ENCODE measurements at places on chromosomes 11 and 22.
A peak's percentile ranks its signal among the peaks of the same experiment; 100 is the strongest.

DNA sequence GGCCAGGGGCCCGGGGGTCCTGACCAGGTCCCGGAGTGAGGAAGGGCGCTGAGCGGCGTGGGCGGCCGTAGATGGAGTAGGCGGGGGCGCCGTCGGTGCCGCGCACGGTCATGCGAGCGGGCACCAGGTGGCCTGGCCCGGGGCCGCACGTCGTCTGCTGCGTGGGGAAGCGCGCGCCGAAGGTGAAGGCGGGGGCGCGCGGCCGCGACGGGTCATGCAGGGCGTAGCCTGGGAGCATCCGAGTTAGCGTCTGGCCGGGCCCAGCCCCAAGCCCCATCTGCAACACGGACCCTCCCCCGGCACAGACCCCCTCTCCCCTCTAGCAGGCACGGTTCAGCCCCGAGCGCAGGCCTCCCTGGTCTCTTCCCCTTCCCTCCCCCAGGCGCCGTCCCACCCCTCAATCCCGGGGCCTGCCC is 1.7 kb upstream of the TYMP start:
- no peak for DNase-seq

DNA sequence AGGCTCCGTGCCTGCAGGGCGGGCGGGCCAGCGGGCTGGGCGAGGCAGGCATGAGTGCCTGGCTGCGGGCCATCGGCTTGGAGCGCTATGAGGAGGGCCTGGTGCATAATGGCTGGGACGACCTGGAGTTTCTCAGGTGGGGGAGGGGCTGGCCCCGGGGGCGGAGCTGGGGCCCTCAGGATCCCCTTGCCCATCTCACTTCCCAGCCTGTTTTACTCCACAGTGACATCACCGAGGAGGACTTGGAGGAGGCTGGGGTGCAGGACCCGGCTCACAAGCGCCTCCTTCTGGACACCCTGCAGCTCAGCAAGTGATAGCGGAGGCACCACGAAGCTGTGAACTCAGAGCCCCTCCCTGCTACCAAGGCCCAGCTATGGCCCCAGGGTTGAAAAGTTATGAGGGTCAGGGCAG is 5.9 kb downstream of the PHOX2A start:
- peak; percentile 21 for DNase-seq

- no peak for DNase-seq
Observed at GRCh38 chr22:33969045-33969444, 48.8 kb upstream of the LARGE1 start.

DNA sequence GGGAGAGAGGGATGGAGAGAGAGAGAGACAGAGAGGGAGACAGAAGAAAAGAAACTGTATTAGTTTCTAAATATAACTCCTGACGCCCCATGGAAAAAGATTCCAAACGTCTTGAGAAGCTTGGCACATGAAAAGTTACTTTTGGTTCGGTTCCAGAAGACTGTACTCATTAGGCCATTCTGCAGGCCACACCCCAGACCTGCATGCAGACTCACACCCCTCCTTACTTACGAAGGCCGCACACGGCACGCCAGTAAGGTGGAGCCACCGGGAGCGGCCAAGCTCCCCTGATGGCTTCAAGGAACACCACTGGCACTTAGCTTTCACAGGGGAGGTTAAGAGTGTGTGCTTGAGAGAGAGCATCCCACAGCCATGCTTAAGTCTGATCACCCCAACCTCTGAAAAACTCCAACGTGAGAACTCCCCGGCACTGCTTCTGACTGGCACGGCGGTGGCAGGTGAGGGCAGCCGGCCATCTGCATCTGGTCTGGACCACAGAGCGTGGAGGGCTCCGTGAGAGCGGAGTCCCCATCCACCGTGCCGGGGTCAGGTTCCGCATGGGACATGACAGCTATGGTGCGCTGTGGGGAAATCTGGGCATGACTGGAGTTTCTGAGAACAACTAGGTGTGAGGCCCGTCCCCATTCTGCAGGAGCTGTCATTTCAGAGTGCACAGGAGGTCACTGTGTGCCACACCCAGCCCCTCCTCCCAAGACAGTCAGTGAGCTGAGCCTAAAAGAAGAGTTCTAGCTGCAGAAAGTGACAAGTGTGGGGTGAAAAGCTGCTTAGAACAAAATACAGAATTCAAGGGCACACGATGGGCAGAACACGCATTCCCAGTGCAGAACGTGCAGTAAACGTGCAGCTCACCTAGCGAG is 62.4 kb downstream of the MYH9 start:
- DNase-seq, result no peak

DNA sequence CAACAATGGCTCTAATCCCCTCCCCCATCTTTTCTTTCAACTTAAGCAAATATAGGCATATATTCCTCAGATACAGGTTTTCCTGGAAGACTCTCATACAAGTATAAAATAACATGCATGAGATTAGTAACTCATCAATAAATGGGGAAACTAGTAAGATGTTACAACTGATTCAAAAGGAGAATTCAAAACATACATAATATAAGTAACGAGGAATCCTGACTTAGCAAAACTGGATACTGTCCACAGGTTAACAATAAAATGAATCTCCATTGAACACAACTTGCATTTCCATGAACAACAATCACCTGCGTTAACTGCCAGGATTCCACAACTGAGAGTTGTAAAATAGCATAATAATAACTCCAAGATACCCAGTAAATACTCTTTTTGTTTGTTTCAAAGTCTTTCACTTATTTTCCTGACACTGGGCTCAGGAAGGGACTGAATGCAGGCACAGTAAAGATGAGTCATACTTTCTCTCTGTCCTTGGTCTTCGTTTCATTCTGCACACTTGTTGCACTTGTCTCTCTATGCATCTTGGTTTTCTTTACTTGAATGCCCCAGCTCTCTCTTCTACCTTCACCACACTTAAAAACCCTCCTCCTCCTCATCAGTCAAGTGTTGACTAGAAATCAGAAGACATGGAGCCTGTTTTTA is 8.1 kb downstream of the APIP start:
- no peak for DNase-seq

GRCh38 chr11:65903068-65903481 is 2.9 kb upstream of the FOSL1 start:
- no peak for DNase-seq

DNA sequence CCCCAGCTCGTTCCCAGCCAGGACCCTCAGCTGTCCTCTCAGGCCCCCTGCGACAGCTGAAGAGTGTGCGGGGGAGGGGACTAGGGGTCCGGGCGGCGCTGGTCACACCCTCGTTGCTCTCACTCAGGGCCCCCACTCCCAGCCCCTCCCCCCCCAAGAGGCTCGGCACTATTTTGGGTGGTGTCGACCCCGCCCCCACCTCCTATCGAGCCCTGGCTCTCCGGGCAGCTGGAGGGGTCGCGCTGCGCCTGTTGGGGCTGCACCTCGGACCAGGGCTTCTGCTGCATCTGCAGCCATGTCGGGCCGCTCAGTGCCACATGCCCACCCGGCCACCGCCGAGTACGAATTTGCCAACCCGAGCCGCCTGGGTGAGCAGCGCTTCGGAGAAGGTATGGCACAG is at the start of gene HSPB2:
Gene HSPB2 (plus strand): TSS at position 200 of the 400 bp plus-strand sequence. CDS start 96 bp downstream, at position 296.
- DNase-seq, result no peak

DNA sequence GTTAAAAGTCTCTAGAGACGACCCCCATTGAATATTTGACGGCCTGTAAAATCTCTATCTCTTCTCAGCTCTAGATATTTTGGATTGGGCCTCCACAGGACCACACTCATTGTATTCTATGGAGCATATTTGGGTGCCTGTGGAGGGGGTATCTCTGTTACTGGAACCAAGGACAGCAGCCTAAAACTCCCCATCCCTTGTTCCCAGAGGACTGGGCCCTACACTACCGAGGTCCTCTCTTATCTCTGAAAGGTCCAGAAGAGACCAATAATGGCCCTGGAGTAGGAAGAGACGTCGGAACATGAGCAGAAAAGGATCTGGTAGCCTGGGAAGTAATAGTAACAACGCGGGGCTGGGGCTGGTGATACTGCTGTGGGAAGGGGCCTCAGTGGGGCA is 542 bp downstream of the HPS4 start:
- DNase-seq, result no peak

- no peak for DNase-seq
Observed at GRCh38 chr11:33716243-33716642, 15.6 kb upstream of the C11orf91 start.

GRCh38 chr11:110704210-110704864 is 7.9 kb downstream of the ARHGAP20 start:
- no peak for DNase-seq

DNA sequence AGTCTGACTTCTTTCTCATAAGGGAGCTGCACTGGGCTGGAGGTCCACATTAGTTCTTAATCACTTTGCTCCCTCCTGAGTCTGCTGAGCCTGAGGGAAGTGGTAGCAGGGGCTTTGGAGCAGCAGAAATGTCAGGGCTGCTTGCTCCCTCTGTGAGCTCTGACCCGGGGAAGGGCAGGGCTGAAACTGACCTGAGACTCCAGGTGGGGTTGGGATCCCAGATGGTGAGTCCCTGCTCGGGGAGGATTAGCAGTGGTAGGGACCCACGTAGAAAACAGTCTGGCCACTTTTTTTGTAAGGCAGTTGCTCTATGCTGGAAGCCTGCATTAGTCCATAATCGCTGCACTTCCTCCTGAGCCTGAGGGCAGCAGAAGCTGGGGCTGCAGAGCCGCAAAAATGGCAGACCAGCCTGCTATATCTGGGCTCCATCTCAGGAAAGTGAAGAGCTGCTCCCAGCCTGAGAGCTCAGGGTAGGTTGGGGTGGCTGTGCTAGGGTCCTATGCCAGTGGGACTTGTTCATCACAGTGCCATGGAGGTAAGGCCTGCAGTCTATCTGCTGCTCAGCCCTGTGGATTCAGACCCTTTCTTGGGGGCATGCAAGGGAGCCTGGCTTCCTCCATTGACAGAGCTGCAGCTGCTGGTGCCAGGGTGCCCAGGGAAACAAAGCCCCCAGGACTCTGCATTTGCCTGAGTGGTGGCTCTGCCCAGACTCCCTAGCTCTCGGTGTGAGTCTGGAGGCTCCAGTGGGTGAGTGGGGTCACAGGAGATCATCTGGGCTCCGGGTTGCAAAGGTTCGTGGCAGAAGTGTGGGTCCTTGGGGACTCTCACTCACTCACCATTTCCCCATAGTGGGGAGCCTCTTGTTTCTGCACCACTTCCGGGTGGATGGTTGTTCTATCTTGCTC is 854.3 kb downstream of the LUZP2 start:
- no peak for DNase-seq

DNA sequence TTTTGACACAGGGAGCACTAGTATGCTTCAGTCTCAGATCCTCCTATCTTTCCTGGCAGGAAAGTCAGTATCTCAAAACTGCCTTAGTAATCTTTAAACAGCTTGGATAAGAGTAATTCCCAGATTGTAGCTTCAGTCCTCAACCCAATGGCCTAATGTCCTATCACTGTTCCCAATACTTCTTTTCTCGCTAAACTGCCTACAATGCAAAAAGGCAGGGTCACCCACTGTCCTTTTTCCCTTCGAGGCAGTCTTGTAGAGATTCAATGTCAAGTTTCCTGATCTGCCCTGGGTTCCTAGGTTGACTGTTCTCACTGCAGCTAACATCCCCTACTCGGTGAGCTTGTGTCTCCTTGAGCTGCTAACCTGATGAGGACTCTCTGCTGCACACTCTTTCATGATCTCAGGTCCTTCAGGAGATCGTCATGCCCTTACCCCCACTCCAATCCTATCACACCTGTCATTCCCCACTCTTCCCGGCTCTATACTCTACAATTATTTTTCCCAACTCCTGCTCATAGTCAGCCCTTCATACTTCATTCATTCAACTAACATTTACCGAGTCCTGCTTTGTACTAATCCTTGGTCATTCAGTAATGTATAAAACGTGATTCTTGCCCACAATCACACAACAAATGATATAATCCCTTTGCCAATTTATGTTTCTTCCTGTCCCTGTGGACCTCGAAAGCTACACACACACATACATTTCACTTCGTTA is 904 bp downstream of the C2CD3 start:
- DNase-seq, result no peak

- DNase-seq, result no peak
Observed at GRCh38 chr22:26174280-26174679, 5.0 kb downstream of the SEZ6L start.

GRCh38 chr11:35389112-35389511 is 30.2 kb downstream of the SLC1A2 start:
- DNase-seq, result no peak

DNA sequence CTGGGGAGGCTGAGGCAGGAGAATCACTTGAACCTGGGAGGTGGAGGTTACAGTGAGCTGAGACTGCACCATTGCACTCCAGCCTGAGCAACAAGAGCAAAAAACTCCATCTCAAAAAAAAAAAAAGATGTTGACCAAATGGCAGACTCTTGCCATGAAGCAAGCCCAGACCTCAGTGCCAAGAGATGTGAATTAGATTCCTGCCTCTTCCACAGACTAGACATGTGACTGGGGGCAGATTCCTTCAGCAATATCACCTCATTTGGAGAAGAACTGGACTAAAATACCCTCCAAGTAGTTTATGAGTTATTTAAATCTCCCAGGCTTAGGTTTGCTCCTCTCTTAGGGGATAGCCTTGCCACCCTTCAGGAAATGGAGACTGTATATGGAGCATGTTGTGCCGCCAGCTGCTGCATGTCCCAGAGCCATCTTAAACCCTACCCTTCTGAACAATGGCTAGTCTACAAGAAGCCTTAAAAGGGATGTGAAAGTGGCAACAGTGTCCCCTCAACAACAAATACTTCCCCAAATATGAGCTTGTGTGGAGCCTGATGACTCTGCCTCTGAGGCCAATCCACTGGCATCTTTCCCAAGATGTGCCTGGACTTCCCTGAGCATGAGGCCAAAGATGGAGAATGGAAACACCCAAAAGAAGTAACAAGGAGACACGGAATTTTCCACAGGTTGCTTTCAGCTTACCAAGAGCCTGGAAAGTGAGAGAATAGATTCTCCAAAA is 763 bp upstream of the MS4A7 start:
- DNase-seq, result no peak

DNA sequence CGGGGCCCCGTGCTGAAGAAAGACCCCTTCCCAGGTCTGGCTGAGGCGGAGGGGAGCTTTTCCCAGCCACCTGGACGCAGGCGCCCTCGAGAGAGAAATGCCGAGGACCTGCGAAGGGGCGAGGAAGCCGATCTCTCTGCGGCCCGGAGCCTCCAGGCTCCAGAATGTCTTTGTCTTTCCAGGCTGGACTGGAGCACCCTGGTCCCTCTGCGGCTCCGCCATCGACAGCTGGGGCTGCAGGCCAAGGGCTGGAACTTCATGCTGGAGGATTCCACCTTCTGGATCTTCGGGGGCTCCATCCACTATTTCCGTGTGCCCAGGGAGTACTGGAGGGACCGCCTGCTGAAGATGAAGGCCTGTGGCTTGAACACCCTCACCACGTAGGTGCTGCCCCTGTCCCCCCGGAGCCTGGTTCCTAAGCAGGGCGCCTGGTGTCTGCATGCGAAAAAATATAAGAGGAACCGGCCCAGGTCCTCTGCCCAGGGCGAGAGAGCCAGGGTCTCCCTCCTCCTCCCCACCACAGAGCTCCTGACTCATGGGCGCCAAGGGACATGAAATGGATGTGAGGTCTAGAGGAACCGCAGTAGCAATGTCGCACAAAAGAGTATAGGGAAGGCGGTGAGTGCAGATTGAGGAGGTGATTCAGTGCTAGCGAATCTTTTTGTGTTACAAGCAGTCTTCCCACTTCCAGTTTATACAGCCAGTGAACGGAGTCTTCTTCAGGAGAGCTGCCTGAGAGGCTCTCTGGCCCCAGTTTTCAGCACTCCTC is 11.0 kb downstream of the GLB1L2 start:
- DNase-seq, result no peak
